Epithelial cell of esophagus (primary cell): ENCODE measurements at places on chromosomes 7 and 10.

- DNase-seq = no peak
Observed at GRCh38 chr7:130930681-130931080, 196.7 kb upstream of the KLF14 start.

GRCh38 chr7:1060315-1061072 is 16.1 kb downstream of the GPR146 start:
- DNase-seq = no peak

- DNase-seq = no peak
Observed at GRCh38 chr7:11420049-11420448, 411.9 kb downstream of the THSD7A start.

DNA sequence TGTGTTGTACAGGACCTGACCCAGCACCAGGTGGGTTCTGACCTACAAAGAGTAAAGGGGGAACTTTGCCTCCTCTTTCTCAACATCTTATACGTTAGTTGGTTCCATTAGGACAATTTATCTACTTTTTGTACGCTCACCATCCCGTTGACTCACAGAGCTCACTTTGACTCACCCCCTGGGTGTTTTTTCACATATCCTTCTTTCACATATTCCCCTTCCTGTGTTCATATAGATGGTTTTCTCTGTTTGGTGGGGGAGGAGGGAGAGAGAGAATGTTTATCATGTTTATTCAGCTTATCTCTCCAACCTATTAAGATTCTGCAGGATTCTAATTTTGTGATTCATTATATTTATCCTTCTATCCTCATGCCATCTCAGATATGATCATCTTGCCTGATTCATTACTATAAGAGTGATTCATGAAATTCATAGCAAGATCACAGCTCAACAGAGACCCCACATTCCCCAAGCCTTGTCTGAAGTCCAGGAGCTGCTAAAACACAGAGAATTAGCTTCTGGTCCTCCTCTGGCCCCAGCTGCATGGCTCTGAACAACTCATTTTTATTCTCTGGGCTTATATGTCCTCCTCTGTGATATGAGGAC is 37.2 kb downstream of the PRSS2 start:
- no peak for DNase-seq

DNA sequence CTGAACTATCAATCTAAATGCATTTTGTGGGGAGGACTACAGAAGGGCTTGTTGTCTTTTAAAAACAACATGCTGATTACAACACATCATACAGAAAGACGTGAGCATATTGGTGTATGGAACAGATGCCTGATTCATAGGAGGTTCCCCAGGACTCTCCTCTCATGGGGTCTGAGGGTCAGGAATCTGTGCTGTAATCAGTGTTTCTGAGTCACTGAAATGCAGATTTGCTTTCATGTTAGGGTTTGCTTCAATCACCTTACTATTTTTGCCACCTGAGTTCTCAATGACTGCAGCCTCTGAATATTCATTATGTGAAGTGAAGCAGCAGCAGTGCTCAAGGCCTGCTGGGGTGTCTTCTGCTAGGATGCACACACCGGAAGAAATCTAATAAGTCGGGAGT is 550 bp upstream of the ANK3 start:
- DNase-seq = no peak

- no peak for DNase-seq
Observed at GRCh38 chr10:75672842-75673241, 241.4 kb downstream of the LRMDA start.

DNA sequence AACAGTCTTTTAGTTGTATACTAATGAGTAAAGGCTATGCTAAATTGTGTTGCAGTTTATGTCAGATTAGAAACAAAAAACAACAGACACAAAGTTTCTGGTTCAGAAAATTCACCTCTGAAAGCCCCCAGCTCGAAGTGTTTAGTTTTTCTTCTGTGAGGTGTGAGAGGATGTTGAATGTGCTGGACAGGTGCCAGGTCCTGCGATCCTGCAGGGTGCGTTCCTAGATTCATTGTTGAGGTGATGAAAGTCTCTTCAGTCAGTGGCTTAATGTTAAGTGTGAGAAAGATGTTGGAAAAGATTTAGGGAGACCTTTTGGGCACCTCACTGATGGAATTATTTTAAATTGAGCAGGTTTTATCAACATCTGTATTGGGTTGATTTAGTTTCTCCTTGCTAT is 287.3 kb downstream of the SDK1 start:
- DNase-seq = peak; percentile 70

GRCh38 chr7:5481241-5482019 is 57.8 kb upstream of the TNRC18 start:
- DNase-seq = no peak

GRCh38 chr7:28674359-28674782 is 262.1 kb downstream of the CREB5 start:
- peak; percentile 89 for DNase-seq

- no peak for DNase-seq
Observed at GRCh38 chr10:60980997-60981396, 37.0 kb upstream of the RHOBTB1 start.

- no peak for DNase-seq
Observed at GRCh38 chr7:104040666-104041065, 51.2 kb upstream of the RELN start.

DNA sequence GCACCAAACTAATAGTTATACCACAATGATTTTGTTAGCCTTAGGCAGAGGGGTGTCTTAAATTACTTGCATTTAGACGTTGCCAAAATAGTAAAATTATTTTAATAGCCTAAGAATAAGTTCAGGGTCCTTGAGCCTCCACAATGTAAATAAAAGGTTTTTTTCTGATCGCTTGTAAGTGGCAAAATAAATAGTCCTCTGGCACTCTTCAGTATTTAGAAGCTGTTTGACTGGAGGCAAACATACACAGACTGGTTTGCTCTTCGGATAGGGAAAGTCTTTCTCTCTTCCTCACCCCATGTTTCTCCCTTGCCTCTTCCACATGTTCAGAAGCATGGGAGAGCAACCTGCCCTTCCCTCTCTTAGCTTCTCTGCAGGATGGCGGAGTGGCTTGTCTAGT is 49.5 kb upstream of the FAM180A start:
- no peak for DNase-seq

GRCh38 chr10:97718178-97718577 is 4.6 kb downstream of the MARVELD1 start:
- no peak for DNase-seq

GRCh38 chr7:12951397-12951801 is 264.0 kb downstream of the ARL4A start:
- DNase-seq = peak; percentile 80
